ENCODE measurements at places on chromosomes 13 and 19.

GRCh38 chr19:18205200-18205892 is 1.5 kb upstream of the RAB3A start:
- DNase-seq: peak; percentile 58

GRCh38 chr19:40322951-40323615 is 25.1 kb downstream of the C19orf47 start:
- no peak for DNase-seq

GRCh38 chr13:102978168-102978567 is 88.0 kb downstream of the SLC10A2 start:
- no peak for DNase-seq

GRCh38 chr13:48652851-48653471 is 768 bp upstream of the CYSLTR2 start:
- no peak for DNase-seq

DNA sequence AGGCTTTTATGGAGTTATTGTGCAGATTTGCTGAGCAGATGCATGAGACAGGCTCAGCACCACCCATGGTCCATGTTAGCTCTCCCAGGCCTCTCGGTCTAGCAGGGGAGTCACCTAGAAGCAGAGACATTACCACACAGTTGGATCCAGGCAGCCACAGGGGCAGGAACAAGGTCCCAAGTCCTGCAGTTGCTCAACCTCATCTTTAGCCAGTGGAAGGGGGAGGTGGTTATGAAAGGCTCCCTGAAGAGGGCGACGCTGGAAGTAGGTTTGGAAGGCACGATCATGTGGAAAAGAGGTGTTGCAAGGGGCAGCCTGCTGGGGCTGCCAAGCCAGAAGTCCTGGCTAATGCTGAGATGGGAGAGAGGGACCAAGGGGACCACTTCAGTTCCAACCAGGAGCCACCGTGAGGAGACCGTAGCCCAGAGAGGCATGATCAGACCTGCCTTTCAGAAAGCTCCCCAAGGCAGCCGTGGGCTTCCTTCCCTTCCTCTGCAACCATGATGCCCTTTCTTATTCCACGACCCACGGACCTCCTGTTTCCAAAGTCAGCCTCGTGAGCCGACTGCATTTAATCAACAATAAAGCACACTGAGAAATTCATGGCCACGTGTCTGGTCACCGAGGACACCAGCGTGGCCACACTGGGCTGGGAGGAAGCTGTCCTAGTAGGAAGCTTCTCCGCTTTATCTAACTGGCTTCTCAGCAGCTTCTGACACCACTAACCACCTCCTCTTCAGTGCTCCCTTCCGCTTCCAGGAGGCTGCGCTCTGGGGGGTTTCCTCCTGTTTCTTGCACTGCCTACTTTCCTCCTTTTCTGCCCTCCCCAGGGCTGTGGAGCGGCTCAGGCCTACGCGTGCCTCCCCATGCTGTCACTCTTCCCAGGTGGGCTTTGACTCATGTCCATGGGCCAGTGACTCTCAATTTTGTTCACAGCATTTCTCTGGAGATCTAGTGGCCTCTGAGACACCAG is 2.6 kb downstream of the AP1M1 start:
- no peak for DNase-seq

DNA sequence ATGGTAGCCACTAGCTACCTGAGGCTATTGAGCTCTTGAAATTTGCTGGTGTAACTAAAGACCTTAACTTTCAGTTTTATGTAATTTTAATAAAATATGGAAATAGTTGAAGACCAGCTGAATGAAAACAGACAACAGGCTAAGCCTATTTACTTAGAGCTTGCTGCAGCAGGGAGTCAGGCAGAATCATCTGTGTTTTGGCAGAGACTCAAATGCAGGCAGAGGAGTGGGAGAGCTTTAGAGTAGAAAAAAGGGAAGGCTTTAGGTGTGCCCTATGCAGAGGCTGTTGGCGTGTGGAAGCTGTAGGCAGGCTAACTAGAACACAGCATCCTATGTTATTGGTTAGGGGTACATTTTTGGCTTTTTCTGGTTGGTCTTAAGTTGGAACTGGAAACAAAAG is 304.9 kb upstream of the NBEA start:
- no peak for DNase-seq

DNA sequence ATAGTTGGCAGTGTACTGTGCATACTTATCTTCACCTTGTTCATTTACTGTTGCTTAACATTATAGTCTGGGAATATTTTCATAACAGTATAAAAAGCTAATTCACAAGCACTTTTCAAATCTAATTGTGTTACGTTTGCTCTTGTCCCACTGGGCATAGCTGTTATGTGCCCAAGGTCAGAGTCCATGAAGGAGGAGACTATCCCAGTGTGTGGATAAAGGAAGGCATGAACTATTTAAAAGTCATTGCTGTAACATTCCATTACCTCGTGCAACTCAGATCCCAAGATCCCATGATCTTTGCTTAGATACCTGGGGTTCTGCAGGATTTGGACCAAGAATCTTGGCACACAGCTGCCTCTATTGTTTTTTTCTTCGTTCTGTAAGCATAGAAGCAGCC is 35.1 kb upstream of the RFXAP start:
- DNase-seq: no peak

DNA sequence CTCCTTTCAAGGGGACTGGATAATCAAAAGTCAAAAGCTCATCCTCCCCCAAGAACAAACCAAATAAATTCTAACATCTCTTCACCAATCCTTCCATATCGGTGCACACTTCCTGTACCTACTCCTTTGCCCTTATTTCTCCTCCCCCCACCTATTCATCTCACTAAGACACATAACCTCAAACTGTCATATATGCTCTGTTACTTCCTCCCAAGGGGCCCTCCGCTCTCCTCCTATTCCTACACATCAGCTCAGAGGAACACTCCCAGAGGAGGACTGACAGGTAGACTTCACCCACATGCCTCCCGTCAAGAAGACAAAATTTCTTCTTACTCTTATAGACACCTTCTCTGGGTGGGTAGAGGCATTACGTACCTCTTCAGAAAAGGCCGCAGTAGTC is 48.1 kb downstream of the ZNF93 start:
- no peak for DNase-seq

DNA sequence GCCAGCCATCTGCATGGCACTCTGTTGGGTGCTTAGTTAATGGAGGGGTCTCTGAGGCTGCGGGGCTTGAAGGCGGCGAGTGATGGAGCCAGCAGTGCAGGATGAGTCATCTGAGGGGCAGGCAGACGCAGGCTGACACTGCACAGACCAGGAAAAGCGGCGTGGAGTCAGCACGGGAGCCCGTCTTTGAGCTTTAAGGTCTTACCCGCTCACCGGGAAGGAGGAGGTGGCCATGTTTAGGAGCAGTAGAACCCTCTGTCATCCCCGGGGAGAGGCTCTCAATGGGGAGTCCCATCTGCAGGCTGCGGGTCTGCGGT is 13.1 kb downstream of the NAXD start:
- no peak for DNase-seq

GRCh38 chr13:103788061-103788652 is 721.9 kb upstream of the SLC10A2 start:
- DNase-seq: no peak

GRCh38 chr19:29781386-29782259 is 30.2 kb upstream of the CCNE1 start:
- DNase-seq: no peak

DNA sequence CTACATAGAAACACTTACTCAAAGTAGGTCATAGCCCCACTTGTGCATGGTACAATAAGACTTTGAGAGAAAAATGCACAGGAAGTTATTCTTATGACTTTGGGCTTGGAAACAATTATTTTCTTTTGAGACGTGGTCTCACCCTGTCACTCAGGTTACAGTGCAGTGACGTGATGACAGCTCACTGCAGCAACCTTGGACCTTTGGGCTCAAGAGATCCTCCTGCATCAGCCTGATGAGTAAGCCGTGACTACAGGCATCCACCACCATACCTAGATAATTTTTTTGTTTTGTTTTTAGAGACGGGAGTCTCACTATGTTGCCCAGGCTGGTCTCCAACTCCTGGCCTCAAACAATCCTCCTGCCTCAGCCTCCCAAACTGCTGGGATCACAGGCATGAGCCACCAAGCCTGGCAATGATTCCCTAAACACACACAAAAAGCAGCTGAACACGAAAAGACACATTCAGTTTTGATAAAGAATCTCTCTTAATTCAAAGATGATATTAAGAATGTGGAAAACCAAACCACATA is 17.9 kb downstream of the NLRP9 start:
- DNase-seq: no peak

DNA sequence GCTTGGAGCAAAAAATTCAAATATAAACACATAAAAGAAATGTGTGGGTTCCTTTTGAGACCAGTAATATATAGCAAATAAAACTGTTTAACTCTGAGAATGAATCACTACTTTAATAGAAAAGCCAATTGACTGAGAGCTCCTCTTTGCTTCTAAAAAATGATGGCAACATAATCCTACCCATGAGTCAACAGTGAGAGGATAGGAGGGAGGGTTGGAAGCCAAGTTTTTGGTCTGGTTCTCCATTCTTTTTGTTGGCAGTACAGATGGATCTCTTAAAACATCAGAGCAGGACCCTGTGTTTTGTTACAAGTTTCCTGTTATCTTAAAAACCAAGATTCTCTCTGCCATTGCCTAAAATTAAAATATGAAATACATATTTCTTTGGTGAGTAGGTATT is 50.0 kb upstream of the POSTN start:
- DNase-seq: no peak

DNA sequence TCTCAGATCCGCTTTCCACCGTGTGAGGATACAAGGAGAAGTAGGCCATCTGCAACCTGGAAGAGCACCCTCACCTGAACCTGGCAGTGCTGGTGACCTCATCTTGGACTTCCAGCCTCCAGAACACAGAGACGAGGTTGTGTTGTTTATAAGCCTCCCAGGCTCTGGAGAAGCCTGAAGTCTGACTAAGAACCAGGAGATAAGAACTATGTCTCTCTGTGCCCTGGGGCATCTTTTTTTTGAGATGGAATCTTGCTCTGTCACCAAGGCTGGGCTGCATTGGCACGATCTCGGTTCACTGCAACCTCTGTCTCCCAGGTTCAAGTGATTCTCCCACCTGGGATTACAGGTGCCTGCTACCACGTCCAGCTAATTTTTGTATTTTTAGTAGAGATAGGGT is 14.5 kb downstream of the FCGBP start:
- DNase-seq: no peak

- DNase-seq: no peak
These were observed 40.5 kb downstream of the GATAD2A start for GRCh38 chr19:19445911-19446361.

GRCh38 chr19:24059563-24060295 is 27.3 kb upstream of the ZNF254 start:
- no peak for DNase-seq

DNA sequence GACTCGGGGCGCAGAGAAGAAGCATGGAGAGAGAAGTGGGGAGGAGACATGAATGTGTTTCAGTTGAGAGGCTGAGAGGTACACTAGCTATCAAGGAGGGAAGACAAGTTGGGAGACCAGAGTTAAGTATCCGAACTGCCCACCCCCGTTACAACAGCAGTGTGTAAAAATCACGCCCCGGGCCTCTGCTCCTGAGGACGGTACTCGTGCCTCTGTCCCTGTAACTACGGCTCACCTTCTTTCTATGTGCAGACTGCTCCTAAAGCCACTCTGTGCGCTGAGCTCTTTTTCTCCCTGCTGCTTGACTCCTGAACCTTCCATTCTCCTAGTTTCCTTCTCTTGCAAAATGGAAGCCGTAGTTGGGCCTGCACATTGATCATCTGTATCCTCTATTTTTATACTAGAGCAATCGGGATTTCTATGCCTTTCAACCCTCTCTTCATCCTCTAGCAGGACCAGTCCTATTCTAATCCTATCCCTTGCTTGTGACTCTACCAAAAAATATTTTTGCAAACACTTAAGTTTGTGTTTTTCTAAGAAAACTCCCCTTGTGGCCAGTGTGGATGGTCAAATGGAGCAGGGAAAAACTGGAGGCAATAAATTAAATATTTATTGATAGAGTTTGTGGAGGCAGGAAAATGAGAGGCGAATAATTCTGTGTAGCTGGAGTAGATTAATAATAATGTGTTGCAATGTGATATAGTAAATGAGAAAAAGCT is 569 bp downstream of the POLR1D start:
- DNase-seq: no peak

DNA sequence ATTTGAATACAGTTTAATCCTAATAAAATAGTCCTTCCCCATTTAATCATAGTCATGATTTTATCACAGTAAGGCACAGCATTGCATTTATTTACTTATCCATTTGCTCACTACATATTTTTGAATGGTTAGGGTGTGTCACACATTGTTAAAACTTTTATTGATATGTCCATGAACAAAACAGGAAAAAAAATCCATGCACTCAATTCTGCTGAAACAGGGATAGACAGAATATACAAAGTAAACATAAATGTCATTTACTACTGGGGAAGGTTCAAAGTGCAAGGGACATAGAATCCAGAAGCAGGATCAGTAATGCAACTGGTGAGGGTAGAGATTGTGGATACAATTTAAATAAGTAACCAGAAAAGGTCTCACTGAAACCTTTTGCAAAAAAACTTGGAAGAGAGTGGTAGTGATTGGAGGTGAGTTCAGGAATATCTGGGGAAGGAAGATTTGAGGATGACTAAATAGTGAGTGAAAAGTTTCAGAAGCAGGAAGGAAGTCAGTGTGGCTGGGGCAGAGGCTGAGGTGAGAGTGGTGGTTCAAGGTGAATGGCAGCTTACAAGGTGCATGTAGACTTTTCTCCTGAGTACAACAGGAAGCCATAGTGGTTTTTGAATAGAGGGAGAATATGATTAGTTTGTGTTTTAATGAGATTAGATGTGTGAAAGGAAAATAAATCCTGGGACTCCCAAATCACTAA is 387.2 kb upstream of the ATXN8OS start:
- DNase-seq: no peak

DNA sequence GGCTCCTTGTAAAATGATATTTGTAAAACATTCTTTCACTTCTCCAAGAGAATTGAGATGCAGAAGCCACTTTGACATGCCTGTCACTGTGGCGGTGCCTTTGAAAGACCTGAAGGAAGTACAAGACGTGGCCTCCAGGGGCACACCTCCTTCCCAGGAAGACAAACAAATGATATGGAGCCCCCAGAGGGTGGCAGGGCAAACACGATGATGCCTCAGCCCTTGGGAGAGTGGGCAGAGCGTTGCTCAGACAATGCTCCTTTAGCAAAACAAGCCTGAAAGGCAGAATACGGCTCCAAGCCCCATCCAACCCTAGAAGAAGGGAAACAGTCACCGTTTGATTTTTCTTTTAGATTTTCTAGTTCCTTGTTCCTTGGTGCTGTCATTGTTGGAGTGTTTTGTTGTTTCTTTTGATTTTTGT is 9.2 kb upstream of the ATP12A start:
- no peak for DNase-seq

All from activated gamma-delta T cell treated with Interleukin-2 at 50 U/mL for 16 hours (primary cell).